ENCODE measurements at places on chromosomes 6 and 20.

DNA sequence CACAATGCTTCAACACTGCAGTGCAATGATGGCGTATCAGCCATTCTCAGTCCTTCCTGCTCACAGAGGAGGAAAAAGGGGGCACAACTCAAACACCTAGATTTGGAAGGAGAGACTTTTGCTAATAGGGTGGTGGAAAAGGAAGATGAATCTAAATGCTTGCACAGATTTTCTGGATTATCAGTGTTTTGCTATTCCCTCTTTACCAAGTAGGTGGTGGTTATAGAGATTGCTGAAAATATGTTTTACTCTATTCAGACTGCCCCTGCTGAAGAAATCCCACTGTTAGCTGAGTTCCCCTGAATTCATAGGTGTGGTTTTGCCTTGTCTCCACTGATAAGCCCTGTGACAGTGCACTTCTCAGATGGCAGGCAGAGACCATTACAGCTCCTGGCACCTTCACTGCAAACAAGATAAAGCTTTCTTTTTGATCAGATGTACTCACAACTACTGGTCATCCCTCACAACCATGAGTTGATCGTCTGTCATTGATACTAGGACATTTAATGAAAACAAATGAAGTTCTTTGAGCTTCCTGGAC lies 311.4 kb downstream of the KIF16B start:
- DNase-seq: no peak

DNA sequence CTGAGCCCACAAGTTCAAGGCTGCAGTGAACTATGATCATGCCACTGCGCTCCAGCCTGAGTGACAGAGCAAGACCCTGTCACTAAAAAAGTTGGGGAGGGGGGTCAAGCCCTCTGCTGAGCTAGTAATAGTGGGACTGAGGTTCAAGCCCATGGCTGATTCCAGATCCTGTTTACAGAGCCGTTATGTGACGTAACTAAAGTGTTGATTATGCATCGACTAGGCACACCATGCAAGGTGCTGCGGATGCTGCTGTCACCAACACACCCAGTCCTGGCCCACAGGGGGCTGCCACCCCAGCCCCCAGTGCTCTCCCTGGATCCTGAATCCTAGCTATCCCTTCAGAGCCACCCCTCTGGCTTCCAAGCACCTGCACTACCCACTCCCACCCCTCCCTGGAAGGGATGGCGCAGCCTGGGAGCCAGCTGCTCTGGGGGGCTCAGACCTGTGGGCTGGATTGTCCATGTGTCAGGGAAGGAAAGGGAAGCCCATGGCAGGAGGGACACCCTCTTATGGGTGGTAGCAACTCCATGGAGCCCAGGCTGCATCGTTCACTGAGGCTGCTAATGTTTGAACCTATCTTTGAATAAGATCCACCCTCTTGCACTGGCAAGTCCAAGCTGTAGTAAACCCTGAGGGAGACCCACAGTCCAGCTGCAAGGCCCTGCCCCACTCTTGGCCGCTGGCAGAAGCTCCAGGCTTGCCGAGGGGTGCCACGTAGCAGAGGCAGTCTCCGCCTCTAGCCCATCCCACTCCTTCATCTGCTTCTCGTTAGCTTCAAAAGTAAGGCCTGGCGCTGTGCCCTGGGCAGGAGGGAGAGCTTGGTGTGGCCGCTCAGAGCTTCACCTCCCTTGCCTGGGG lies 95.0 kb downstream of the SNX5 start:
- peak; percentile 27 for DNase-seq

- DNase-seq: no peak
These were observed 4.2 kb downstream of the CDYL start for GRCh38 chr6:4780360-4780812.

DNA sequence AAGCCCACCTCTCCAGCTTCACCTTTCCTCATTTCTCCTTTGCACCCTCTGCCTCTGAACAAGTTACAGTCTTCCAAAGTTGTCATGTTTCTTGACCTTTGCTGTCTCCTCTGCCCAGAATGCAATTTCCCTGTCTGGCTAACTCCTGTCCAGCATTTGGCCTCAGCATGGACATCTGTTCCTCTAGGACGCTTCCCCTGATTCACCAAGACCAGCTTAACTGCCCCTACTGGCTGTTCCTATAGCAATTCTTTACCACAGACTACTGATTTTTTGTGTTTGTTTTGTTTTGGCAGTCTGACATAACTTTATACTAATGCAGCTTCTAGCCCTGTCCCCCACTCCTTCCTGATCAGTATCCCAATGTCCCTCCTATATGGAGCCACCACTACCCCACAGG lies 13.4 kb downstream of the GNL1 start:
- no peak for DNase-seq

GRCh38 chr6:70886661-70887060 lies 70.2 kb downstream of the B3GAT2 start:
- no peak for DNase-seq

GRCh38 chr6:13561624-13562267 lies 12.7 kb upstream of the SIRT5 start:
- no peak for DNase-seq

DNA sequence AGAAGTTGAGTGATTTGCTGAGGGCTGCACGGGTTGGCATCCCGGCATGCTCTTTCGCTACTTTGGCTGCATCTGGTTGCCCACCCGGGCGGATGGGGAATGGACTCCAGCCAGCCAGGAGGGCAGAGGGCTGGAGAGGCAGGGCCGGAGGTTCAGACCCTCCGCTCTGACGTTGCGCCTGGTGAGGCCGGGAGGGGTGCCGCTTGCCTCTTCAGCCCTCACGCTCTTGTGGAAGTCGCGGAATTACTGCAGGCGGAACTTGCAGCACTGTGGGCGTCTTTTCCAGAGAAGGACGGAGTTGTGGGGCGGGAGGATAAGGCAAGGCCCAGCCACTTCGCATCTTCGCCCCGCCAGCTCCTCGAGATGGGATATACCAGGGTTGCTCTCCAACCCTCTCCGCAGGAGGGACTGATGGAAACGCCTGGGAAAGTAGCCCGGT lies 656 bp downstream of the RTEL1 start:
- DNase-seq: no peak

- DNase-seq: no peak
These were observed 210.4 kb downstream of the FOXC1 start for GRCh38 chr6:1820165-1820564.

DNA sequence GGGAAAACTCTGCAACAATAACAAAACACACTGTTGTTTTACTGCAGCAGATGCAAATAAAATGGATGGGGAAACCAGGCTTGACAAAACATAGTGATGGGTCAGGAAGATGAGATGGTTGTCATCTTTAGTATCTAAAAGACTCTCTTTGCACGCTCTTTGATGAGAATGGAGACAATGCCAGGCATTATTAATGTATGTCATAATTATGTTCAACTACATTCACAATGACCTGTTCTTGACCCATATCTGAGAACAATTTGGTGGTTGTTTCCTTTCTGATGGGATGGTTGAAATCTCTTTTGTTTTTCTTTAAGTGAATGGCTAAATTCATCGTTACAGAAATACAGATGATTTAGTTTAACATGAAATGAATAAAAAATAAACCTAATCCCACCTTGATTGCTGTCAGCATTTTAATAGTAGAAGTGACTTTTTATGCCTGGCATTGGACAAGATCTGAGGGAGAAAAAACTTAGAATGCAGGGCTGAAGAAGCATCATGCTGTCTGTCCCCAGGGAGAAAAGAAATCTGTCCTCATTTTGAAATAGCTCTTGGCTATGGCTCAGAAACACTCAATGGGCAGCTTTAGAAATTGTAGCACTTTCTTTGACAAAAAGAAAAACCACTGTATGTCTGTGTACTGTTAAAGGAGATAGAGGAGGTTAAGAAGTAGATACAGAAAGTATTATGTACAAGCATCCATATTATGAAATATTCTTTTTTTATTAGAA lies 12.4 kb upstream of the GRIK2 start:
- no peak for DNase-seq

GRCh38 chr6:26327450-26328264 lies 37.3 kb upstream of the BTN3A2 start:
- DNase-seq: peak; percentile 88

DNA sequence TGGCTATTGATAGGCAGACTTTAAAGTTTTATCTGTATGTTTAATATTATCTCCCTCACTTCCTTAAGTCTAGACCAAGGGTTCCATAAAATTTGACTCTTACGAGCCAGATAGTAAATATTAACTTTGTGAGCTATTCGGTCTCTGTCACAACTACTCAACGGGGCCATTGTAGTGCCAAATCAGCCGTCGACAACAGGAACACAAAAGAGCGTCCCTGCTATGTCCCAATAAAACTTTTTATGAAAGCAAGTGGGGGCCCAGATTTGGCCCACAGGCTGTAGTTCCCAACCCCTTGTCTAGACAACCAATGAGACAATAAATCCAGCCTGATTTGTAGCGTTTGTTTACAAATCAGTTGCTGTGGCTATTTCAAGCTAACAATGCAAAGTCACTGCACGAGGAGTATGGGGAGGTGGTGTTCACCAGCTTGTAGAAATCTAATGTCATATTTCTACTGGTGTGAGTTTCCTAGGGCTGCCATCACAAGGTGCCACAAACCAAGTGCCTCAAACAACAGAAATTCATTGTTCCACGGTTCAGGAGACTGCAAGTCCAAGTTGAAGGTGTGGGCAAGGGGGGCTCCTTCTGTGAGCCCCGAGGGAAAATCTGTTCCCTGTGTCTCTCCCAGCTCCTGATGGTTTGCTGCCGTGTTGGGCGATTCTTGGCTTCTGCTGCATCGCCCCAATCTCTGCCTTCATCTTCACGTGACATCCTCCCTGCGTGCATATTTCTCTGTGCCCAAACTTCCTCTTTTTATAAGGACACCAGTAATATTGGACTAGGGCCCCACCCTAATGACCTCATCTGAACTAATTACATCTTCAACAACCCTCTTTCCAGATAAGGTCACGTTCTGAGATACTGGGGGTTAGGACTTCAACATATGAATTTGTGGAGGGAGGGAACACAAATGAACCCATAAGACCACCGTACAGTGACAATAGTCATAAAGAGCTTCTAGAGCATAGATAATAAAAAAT lies 356.0 kb upstream of the JARID2 start:
- no peak for DNase-seq

DNA sequence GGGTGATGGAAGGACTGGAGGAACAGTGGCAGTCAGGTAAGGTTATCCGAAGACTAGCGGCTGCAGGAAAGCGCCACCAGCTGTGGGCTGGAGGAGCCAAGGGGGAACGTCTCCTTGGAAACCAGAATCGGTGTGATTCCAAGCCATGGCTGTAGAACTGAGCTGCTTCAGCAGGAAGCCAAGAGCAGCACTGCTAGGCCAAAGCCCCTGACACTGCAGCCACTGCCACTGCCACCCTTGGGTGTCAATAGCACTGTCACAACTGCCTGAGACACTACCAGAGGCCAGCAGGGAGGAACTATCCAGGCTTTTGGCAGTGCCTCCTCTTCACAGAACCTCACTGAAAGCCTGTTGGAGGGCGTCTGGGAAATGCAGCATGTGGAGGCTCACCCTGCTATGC lies 289.6 kb upstream of the SUPT3H start:
- DNase-seq: no peak

DNA sequence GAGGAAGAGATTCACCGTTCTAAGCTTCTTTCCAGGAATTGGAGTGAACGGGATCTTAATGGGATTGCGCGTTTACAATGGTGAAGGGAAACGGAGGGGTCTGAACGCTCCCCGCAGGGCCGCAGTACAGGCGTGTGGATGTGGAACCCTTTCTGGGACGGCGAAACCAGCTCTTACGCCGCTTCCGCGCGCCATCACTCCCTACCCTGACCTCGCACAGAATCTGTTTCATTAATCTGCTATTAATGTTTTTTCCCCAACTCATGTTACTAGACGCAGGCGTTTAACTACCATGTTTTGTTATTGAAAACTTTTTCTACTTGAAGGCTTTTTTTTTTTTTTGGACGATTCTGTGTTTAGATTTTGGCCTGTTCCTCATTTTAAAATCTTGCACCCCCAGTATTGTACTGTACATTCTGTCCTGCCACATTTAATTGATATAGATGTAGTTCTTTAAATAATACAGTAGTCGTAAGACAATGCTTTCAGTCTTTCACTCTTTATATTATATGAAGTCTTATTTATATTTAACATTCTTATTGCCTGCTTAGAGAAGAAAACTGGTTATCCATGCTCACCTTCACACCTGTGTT lies 696 bp upstream of the SUPT3H start:
- peak; percentile 66 for DNase-seq

DNA sequence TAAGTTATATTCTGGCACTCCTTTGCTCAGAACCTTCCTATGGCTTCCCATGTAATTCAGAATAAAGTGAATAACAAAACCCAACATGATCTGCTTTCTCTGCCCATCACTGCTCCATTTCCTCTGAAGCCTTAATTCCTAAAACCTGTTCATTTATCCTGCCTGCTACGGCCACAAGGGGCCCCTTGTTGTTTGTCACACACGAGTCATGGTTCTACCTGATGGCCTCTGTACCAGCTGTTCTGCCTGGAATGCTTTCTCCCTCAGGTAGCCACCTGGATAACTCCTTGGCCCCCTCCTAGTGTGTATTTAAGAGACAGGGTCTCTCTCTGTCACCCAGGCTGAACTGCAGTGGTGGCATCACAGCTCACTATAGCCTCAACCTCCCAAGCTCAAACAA lies 26.8 kb downstream of the ERGIC3 start:
- DNase-seq: peak; percentile 38

DNA sequence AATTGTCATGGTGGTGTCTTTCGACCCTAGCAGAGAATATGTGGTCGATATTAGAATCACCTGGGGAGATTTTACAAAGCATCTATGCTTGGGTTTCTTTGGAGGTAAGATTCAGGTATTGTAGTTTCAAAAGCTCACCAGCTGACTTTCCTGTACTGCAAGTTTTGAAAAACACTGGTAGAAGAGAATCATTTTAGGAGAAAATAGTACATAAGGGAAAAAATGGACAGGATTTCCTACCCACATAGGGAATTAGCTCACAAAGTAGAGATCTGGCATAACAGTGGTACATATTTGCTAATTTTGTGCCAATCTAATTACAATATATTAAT lies 27.4 kb upstream of the ABT1 start:
- no peak for DNase-seq

- DNase-seq: no peak
These were observed 35.5 kb downstream of the UBD start for GRCh38 chr6:29524044-29524443.

GRCh38 chr6:99354983-99355382 lies 5.5 kb upstream of the FAXC start:
- no peak for DNase-seq

DNA sequence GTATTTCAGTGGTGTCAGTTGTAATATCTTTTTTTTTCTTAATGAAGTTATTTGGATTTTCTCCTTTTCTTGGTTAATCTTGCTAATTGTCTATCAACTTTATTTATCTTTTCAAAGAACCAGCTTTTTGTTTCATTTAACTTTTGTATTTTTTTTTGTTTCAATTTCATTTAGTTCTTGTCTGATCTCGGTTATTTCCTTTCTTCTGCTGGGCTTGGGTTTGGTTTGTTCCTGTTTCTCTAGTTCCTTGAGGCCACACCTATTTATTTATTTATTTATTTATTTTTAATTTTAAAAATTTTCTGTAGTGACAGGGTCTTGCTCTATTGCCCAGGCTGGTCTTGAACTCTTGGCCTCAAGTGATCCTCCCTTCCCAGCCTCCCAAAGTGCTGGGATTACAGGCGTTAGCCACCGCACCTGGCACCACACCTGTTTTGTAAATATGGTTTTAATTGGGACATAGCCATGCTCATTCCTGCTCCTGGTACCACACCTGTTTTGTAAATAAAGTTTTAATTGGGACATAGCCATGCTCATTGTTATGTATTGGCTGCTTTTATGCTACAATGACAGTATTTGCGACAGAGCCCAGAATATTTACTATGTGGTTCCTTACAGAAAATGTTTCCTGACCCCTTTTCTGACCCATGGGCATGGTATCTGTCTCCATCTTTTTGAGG lies 22.2 kb downstream of the KDM1B start:
- DNase-seq: no peak

Data from GM12865 (cell line).